ACHN (cell line): ENCODE measurements at places on chromosomes 1 and 21.

GRCh38 chr1:55288245-55288644 lies 73.1 kb upstream of the USP24 start:
- no peak for DNase-seq

DNA sequence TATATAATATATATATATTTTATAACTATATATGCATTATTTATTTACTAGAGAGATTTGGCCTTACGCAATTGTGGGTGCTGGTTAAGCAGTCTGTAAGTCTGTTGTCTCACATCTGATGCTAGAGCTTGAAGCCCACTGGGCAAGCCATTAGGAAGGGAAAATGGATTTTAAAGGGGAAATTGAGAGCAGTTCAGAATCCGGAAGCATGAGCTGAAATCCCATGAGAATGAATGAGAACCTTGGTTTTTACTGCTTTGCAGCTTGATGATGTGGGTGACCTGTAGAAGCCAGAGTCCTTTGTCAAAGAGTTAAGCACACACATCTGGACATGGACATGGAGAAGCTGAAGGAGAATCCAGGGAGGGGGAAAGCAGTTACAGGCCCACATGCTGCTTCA lies 220.8 kb upstream of the DAB1 start:
- no peak for DNase-seq

- DNase-seq: no peak
These were observed 63.6 kb downstream of the MYOM3 start for GRCh38 chr1:24048205-24048869.

- no peak for DNase-seq
These were observed 58.9 kb downstream of the SWT1 start for GRCh38 chr1:185215911-185216310.

DNA sequence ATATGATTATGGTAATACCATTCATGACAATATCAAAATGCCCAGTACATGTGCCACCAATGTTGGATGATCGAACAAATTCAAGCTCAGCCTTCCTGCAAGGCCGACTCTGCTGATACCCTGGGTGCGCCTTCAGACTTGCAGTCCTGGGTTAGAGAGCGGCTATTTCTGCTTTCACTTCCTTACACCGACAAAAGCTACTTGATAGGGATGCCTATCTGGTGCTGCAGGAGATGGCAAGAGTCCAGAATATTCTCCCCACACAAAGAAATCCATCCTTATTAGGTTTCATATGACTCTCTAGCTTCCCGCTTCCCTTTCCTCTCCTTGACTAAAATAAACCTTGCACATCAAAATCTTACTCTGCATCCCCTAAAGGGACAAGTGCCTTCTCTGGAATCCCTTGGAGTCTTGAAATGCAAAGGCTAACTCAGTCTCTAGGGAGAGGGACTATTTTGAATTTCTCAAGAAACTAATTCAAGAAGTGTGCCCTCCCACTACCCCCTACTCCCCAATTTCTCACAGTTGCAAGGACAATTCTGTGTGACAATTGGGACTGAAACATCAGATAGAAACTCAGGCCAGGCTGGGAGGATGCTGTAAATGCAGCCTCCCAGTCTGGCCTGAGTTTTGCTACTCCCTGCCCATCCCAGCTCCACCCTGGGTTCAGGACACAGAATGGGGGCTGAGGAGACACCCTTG lies 103.1 kb upstream of the USP24 start:
- DNase-seq: no peak

DNA sequence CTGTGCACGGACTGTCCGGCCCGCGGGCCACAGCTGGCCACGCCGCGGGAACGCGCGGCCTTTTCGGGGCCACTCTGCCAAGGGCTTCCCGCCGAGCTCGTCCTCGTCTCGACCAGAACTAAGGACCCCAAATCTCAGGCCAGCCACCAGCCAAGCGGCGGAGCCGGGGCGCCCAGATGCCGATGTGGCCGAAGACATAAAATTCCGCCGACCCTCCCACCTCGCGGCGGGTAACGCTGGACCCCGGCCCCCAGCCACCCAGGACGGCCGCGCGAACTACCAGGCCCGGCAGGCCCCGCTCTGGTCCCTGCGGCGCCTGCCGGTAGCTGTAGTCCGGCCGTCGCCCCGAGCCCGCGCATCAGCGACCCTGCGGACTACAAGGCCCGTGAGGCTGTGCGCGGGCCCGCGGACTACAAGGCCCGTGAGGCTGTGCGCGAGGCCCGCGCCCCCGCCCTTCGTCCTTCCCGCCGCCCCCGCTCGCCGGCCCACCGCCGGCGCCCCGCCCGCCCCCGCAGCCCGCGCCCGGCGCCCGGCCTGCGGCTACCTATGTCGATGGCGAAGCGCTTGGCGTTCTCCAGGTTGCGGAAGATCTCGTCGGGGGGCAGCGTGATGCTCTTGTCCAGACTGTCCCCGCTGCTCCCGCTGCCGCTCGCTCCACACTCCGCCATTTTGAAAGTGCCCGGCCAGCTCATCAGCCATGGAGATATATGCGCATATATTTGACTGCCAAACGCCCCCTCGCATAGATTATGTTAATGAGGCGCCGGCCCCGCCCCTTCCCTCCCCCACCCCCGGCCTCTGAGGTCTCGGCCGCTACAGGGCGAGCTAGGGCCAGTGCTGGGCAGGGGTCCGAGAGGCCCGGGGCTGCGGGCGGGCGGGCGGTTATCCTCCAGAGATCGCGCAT lies at the start of gene PANK4:
TSS of gene PANK4 (minus strand) at position 677 of the 904 bp plus-strand sequence. CDS start at position 668, 9 bp downstream.
- DNase-seq: peak; percentile 89

- no peak for DNase-seq
These were observed 165.4 kb upstream of the DPT start for GRCh38 chr1:168894397-168894903.

GRCh38 chr1:53115403-53116306 lies 26.8 kb downstream of the SLC1A7 start:
- DNase-seq: no peak

DNA sequence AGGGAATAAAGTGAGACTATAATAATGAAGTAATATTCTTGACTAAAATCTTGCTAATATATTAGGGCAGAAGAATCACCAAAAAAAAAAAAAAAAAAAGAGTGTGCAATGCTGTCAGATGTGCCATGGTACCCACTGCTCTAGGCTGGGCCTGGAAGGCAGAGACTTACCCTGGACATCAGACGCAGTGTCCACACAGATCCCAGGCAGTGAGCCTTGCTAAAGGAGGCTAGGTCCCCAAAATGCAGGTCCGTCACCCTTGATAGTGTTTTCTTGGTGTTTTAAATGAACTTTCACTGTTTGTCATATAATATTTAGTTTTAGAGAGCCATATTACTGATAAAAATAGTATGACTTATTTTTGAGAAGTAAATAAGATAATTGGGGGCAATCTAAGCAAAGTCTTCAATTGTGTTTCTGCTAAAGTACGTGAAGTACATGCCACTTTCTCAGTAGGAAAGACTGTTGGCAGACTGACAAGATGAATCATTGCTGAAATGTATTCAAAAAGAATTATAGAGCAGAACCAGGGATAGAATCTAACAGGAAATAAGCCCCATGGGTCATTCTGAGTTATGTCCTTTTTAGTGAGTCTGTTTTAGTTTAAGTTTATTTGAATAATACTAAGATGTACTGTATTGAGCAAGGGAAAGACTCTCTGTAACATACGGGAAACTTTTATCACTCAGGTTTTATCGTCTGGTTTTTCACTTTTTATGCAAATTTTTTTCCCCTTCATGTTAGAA lies 74.6 kb upstream of the PDC start:
- peak; percentile 58 for DNase-seq

DNA sequence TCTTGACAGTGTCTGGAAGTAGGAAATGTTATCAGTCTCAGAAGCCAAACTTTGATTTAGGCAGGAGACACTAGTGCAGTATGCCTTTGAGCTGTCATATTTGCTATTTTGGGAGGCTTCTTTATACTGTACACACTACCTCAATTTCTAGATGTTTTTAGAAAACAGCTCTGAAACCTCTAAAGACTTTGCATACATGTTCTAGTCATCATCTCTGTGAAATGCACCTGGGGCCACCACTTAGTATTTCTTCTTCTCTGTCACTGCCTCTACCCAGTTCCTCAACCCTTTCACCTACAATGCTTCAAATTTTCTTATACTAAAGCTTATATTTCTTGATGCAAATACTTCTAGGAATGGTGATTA lies 29.1 kb upstream of the PLA2G4A start:
- no peak for DNase-seq

DNA sequence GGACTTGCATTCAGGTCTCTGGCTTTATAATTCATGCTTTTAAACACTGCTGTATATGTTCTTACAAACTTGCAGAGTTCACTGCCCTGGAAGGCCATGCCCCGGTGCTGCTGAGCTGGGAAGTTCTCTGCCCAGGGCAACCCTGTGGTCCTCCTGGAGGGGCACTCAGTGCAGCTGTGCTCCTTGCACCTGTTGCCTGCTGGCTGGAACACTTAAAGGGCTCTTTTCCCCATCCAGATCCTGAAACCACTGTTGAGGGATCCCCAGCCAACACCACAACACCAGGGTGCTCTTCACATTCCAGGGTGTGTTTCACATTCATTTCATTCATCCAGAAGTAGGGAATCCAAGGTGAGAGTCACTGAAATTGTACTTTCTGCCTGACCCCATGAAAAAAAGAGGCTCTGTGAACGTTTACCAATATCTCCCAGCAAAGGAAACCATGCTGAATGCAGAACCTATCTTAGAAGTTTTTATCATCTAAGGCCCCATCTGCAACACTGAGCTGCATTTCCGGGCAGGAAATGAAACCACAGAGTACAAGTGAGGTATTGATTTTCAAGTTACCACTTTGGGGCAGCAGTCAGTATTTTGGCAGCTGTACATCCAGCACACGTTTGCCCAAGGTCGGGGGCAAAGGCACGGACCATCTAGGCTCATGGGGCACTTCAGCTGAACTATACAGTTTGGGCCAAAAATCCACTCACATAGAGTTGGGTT lies 16.4 kb upstream of the KIAA0040 start:
- DNase-seq: no peak

- DNase-seq: no peak
These were observed 3.7 kb downstream of the GPR37L1 start for GRCh38 chr1:202126426-202126825.

DNA sequence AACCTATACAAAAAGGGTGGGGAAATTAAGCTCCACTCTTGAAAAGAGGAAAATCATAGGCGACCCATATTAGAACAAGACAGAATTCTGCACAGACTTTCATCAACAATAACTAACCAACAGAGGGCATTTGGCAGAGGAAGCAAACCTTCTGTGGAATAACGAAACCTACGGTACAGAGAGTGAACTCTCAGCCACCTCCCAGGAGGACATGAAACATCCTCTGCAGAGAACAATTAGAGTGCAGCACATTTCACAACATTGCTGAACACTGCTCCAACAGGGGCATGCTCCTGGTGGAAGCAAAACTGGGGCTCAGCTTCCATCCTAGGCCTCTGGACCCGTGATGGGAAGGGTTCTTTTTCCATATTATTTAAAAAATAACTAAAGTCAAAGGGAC lies 110.9 kb downstream of the KCNJ15 start:
- no peak for DNase-seq

- no peak for DNase-seq
These were observed 174 bp downstream of the SH3BP5L start for GRCh38 chr1:248825573-248825908.

DNA sequence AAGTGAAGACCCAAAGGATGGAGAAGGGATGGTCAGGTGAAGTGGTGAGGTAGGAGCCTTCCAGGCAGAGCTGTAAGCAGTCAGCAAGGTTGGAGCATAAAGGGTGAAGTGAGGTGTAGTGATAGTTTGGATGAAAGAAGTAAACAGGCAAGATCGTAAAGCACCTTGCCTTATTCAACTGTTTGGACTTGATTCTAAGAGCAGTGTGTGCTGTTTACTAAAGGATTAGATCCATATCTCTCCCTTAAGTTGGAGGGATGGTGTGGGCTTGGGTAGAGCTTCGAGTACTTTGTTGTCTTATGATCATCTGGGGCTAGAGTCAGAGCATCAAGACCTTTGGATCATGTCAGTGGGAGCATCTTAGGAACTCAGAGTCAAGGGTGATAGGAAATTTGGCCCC lies 39.8 kb upstream of the CD34 start:
- DNase-seq: no peak

GRCh38 chr1:77511440-77511840 lies 171.0 kb downstream of the ZZZ3 start:
- peak; percentile 41 for DNase-seq

DNA sequence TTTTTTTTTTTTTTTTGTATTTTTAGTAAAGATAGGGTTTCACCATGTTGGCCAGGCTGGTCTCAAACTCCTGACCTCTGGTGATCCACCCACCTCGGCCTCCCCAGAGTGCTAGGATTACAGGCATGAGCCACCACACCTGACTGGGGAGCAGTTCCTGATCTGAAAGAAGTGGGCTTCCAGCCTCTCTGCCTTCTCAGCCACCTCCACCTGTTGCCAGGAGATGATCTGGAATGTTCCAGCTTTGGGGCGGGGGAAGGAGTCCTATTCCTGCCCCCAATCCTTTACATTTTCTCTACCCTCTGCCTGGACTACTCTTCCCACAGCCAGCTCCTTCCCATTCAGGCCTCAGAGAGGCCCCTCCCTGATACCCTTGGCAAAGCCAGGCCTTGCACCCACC lies 28.1 kb downstream of the RAP1GAP start:
- DNase-seq: no peak

DNA sequence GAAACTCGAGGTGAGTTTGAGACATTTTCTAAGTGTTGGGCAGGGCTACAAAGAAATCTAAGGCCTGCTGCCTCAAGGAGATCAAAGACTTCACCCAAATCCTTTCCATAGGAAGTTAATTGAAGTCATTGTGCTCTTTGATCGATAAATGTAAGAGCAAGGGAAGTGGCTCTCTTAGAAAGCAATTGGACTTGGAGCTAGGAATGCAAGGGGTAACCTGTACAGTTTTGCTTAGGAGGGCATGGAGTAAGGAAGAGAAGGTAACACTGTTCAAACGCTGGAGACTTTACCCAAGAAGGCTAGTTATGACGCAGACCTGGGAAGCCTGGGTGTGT lies 418.0 kb upstream of the PROX1 start:
- no peak for DNase-seq

GRCh38 chr1:25099343-25099951 lies 132.9 kb downstream of the SYF2 start:
- no peak for DNase-seq
